Fibroblast of skin of right biceps (primary cell): ENCODE measurements at places on chromosomes 12 and 14.

DNA sequence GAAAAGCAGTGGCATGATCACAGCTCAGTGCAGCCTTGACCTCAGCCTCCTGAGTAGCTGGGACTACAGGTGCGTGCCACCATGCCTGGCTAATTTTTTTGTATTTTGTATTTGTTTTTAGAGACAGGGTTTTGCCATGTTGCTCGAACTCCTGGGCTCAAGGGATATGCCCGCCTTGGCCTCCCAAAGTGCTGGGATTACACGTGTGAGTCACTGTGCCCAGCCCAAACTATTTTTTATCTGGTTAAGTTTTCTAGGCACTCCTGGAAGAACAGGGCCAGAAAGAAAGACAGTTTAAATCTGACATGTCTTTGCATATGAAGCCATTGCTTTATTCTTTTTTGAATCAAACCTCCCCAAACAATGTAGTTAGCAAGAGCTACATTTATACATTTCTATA is 27.5 kb upstream of the PTGR2 start:
- DNase-seq = no peak

- no peak for DNase-seq
These were observed 258.9 kb downstream of the DPF3 start for GRCh38 chr14:72634691-72635616.

GRCh38 chr12:65653321-65653720 is 171.0 kb upstream of the HMGA2 start:
- DNase-seq = no peak

DNA sequence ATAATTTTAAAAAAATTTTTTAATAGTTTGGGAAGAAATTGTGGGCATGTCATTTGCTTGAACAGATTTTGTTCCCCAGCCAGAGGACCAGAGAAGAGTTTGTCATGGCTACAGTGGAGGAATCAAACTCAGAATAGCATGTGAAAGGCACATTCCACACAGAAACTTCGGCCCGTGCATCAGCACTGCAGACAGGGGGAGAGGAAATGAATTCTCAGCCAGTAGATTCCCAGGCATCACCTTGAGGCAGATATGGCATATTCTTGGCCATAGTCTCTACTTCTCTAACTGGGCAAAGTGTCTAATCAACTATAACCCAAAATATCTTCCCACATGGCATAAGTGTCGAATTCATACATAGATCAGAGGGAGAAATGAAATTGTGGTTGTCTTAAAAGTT is 153.3 kb downstream of the PRKCH start:
- DNase-seq = no peak

- DNase-seq = peak; percentile 92
These were observed 15.2 kb downstream of the RASSF3 start for GRCh38 chr12:64625243-64626077.

DNA sequence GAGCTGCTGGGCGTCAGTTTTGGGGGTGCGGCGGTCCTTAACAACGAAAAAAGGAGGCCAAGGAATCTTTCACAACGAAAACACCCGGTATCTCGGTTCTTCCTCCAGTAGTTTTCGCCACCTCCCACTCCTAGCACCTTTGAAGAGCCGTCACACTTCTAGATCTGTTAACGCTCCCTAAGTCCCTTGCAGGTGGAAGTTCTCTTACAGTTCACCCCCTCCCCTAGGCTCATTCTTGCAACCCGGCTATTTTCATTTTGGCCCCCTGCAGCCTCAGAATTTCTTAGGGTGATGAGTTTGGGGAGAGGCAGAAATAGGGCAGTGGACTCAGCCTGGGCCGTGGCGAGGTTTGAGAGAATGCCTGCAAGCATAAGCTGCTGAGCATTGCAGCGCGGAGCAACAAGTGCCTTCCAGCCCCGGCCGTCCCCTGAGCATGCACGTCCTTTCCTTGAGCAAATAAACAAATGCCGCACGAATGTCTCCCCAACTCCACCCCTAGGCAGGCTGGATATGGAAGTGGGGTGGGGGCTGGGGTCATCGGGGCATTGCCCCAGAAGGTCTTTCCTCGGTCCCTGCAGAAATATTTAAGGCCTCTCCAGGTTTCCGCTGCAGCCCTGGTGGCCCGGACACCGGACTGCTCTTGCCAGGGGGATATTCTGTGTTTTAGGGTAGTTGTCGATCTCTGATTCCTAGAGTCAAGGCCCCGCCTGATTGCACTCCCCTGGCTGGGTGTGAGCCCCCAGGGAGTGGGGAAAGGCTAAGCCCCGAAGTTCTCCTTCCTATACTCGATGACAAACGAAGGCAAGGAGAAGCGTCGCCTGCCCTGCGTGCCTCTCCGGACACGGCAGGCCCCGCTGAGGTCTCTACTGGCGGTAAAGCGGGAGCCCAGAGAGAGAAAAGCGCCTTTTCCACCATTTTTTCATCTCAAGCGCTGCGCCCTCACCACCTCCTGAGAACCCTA is 1.6 kb downstream of the RFX4 start:
- DNase-seq = no peak

DNA sequence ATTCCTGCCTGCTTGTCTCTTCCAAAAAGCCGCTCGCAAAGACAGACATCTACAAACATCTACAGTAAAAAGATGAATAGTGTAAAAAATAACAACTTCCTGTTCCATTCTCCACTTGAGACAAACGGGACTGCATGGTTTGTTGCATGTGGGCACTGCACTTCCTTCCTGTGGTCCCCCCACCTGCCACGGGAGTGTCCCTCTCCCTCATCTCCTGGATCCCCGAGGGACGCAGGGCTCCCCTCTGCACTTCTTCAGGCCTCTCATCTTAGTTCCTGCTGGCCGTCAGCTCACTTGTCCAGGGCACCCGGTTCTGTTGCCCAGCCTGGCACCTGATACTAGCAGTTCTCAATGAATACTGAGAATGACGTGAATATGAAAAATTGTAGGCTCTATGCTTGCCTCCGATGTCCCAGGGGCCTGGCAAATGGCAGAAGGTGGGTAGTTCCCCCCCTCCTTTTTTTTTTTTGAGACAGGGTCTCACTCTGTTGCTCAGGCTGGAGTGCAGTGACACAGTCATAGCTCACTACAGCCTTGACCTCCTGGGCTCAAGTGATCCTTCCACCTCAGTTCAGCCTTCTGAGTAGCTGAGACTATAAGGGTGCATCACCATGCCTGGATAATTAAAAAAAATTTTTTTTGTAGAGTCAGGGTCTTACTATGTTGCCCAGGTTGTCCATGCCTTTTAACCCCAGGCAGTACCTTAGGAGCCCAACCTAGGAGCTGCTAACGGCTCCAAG is 3.5 kb upstream of the KLC1 start:
- DNase-seq = no peak

DNA sequence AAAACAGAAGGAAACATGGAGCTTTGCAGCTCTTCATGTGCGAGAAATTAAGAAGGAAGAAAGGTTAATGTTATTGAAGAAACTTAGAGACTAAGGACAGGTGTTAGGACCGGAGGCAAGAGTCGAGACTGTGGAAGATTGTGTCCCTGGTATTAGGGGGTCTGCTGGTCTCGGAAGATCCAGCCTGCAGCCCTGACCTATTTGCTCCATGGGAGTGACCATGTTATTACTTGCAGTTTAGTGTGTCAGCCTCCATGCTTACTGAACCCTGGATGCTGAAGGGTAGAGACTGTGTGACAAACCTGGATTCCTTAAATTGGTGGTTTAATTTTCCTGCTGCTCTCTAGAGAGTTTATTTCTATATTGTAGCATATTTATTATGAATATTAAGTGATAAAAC is 580.6 kb downstream of the NOVA1 start:
- DNase-seq = no peak

DNA sequence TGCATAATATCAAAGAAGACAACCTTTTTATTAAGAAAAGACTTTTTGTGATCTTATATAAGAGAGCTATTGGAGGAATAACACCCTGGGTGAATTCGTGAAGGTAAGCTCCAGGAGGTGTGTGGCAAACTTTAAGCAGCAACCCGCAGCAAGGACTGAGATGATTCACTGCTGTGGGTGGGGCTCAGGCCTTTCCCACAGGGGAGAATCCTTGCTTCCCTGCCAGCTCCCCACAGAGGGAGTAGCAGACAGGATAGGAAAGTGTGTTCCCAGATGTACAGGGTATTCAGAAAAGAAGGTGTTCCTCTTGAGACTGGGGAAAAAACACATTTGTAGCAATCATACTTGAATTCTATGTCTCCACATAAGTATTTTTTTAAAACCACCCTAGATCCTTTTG is 9.2 kb downstream of the NDUFA12 start:
- peak; percentile 63 for DNase-seq

GRCh38 chr14:77782202-77782601 is 17.7 kb upstream of the ADCK1 start:
- no peak for DNase-seq

DNA sequence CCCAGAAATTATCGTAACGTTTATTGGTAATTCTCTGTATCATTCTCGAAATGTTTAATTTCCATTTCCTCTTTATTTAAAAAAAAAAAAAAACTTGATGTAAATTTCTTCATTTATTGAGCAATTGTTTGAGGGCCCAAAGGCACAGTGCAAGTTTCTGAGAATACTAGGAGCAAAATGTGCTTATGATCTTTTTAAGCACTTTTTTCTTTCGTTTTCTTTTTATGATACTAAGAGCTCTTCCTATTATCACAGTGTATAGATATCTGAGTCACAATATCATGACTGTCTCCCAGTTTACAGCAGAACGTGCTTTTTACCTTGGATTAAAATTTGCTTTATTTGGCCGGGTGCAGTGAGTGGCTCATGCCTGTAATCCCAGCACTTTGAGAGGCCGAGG is 5.6 kb downstream of the ATP2A2 start:
- no peak for DNase-seq

- no peak for DNase-seq
These were observed 3.3 kb upstream of the CDKN1B start for GRCh38 chr12:12713932-12714275.

- DNase-seq = peak; percentile 7
These were observed 70.7 kb upstream of the SSTR1 start for GRCh38 chr14:38137005-38137404.

GRCh38 chr12:83619973-83620372 is 933.3 kb downstream of the TMTC2 start:
- no peak for DNase-seq

GRCh38 chr12:57766464-57767304 is at the start of gene CYP27B1:
Gene CYP27B1 (minus strand): TSS chr12:57767078. CDS start chr12:57767041, 37 bp downstream.
- DNase-seq = no peak

- no peak for DNase-seq
These were observed 38.7 kb downstream of the SLC6A12 start for GRCh38 chr12:175250-175649.

GRCh38 chr14:65349100-65349499 is 63.4 kb upstream of the FUT8 start:
- DNase-seq = no peak

DNA sequence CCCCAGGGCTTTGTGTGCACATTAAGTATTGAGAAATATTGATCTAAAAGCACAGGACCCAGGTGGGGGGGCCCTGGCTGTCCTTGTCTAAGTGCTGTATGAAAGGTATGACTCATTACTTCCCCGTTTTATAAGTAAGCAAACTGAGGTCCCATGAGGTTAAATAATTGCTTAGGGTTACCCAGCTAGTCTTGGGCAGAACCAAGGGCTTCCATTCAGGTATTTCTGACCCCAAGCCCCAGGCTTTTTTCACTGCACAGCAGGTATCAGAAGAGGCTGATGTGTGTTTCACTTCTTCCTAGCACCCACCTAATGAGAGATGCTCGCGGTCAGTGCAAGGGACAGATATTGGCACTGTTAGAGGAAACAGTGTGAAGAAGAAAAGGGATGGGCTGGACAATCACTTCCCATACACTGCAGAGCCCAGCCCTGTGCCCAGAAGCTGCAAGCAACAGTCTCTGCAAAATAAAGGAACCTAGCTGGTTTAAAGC is 4.7 kb upstream of the TC2N start:
- no peak for DNase-seq

DNA sequence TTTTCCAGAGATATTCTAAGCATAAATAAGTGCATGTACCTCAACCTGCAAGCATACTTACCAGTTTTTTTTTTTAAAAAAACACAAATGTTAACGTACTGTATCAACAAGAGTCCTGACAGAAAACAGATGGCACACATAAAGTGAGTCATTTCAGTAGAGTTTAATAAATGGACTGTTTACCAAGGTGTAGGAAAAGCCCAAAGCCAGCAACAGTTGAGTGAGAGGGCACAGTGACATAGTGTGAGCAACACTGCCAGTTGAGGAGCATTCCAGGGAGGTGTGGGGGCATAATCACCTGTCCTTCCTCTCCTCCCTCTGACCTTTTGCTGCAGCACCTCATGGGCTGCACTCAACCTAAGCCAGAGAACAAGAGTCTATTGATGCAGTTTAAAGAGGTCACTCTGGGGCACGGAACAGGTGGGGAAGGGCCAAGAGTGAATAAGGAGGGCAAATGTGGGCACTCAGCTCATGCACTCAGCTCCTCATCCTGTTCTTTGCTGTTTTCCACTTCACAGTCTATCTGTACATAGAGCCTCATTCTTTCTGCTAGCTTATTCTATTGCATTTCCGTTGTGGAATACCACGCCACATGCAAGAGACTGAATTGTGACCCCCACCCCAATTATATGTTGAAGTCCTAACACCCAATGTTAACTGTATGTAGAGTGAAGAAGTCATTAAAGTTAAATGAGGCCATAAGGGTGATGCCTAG is 29.3 kb downstream of the DHRS2 start:
- DNase-seq = no peak

GRCh38 chr14:35277179-35277578 is 15.0 kb upstream of the PSMA6 start:
- no peak for DNase-seq

GRCh38 chr14:48575772-48576171 is 900.4 kb upstream of the MDGA2 start:
- DNase-seq = no peak
